H1 (cell line): ENCODE measurements at places on chromosomes 2 and 18. TPM values are rescaled to one million over a fixed set of nuclear protein-coding genes. Genes with fewer than 3 reads are reported as not detected.

Gene CWC22
- total RNA-seq = 30.2 and 34.0 TPM in 2 replicates

Gene MTX2
- 32.9 and 33.5 TPM in 2 replicates for total RNA-seq

DNA sequence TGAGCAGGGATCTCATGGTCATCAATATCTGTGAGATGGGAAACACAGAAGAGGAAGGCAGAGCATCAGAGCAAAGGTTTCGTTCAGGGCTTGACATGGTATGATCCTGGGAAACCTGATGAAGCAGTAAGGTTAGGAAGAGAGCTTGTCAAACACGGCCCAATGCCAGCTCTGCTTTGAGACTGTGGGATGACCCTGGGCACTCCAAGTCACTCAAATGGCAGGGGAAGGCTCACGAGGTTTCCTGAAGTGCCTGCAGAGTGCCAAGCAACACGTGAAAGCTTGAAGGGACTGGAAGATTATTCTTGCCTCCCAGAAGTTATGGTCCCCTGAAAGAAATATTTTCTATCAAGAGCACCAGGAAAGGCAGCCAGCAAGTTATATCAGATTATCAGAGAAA is 6.5 kb downstream of the MCFD2 start:
- H3K27ac ChIP-seq = no peak overlapping the region

DNA sequence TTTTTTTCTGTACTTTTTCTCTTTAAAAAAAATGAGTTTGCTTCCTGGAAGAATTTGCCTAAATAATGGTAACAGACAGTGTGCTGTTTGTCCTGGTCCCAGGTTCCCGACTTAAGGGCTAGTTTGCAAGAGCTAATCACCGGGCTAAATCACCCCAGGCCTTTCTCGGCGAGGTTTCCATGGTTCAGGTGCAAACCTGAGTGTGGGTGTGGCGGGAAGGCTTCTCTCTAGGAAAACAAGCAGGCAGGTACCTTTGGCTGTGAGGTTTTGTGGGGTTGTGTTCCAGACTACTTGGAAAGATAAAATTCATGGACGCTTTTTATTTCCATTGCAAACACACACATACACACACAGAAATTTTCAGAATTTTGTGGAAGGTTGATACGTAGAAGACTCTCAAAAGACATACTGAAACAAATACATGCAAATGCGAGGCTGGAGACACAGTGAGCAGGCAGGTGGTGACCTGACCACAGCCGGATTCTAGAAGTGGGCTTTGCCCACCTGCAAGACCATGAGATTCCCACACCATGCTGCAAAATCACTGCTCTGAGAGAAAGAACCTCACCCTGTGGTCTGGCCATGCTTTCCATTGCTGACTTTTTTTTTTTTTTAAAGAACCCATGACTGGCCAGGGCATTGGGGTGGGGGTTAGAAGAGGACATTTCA is 815 bp downstream of the CNDP1 start:
- H3K27me3 ChIP-seq = no peaks in the 10 kb centered on the region
- no peak overlapping the region for H3K27ac ChIP-seq
- H3K4me1 ChIP-seq = no peaks in the 10 kb centered on the region; the same call in 1 of the 2 replicates

DNA sequence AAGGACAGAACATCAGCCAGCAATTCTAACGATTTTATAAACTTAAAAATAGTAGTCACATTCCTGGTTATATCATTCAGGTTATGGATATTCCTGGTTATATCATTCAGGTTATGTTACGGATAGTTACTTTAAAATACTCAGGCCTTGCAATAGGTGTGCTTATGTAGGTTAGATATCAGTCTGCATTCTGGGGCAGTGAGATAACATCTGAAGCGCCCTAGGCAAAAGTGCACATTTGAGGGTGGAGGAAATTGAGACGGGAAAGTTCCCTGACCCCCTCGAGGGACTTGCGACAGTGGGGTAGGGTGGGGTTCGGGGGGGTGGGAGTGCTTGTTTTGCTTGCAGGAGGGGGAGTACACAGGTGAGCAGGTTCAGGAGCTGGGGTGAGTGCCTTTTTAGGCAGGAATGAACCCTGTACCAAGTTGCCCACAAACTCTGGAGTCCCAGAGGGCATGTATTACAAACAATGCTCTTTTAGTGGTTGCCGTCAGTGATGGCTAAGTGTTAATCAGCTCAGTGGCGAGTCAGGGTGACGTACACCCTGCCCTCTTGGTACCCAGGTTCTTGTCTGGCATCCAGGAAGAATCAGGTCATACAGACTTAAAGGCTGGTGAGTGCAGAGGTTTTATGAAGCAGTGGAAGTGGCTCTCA is 31.8 kb downstream of the CREG2 start:
- H3K27ac ChIP-seq = no peak overlapping the region
- peaks cover 6% of the 10 kb centered on the region; the same call in 1 of the 2 replicates for H3K4me1 ChIP-seq
- no peak for DNase-seq
- no peak overlapping the region for H3K4me3 ChIP-seq
- no peaks in the 10 kb centered on the region for H3K36me3 ChIP-seq

Gene CNGA3
- total RNA-seq = not detected in 2 replicates

DNA sequence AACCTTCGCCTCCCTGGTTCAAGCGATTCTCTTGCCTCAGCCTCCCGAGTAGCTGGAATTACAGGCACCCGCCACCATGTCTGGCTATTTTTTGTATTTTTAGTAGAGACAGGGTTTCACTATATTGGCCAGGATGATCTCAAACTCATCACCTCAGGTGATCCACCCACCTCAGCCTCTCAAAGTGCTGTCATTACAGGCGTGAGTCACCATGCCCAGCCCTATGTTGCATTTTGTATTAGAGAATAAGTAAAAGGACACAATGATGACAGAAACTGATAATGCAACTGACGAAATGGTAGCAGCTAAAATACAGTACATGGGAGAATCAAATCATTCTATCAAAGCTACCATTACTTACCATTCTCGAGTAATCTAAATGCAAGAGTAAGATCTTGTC is 276.7 kb downstream of the DSEL start:
- no peak for DNase-seq
- H3K4me1 ChIP-seq = no peaks in the 10 kb centered on the region
- no peaks in the 10 kb centered on the region for H3K27me3 ChIP-seq
- H3K27ac ChIP-seq = no peak overlapping the region
- H3K36me3 ChIP-seq = no peaks in the 10 kb centered on the region

- no peaks in the 10 kb centered on the region for H3K4me1 ChIP-seq
- no peak for DNase-seq
- H3K36me3 ChIP-seq = no peaks in the 10 kb centered on the region
- H3K27ac ChIP-seq = no peak overlapping the region
These were observed 394.3 kb downstream of the CMPK2 start for GRCh38 chr2:6471419-6471818.

GRCh38 chr18:10755855-10756254 is 230.0 kb downstream of the NAPG start:
- H3K27me3 ChIP-seq = no peaks in the 10 kb centered on the region
- H3K4me1 ChIP-seq = no peaks in the 10 kb centered on the region
- no peaks in the 10 kb centered on the region; the same call in 1 of the 2 replicates for H3K36me3 ChIP-seq
- DNase-seq = no peak
- no peak overlapping the region for H3K4me3 ChIP-seq

Gene SLC19A3
- total RNA-seq = 5.9 and 9.8 TPM in 2 replicates

- H3K36me3 ChIP-seq = no peaks in the 10 kb centered on the region
- no peak overlapping the region for H3K4me3 ChIP-seq
- H3K27me3 ChIP-seq = no peaks in the 10 kb centered on the region
- no peak overlapping the region for H3K27ac ChIP-seq
These were observed 226.9 kb upstream of the THSD7B start for GRCh38 chr2:136538489-136538888.

- no peaks in the 10 kb centered on the region for H3K4me1 ChIP-seq
- no peaks in the 10 kb centered on the region for H3K27me3 ChIP-seq
- no peak overlapping the region for H3K4me3 ChIP-seq
- H3K36me3 ChIP-seq = no peaks in the 10 kb centered on the region
- DNase-seq = no peak
- H3K27ac ChIP-seq = no peak overlapping the region
These were observed 90.2 kb upstream of the TMEM18 start for GRCh38 chr2:767440-767839.

DNA sequence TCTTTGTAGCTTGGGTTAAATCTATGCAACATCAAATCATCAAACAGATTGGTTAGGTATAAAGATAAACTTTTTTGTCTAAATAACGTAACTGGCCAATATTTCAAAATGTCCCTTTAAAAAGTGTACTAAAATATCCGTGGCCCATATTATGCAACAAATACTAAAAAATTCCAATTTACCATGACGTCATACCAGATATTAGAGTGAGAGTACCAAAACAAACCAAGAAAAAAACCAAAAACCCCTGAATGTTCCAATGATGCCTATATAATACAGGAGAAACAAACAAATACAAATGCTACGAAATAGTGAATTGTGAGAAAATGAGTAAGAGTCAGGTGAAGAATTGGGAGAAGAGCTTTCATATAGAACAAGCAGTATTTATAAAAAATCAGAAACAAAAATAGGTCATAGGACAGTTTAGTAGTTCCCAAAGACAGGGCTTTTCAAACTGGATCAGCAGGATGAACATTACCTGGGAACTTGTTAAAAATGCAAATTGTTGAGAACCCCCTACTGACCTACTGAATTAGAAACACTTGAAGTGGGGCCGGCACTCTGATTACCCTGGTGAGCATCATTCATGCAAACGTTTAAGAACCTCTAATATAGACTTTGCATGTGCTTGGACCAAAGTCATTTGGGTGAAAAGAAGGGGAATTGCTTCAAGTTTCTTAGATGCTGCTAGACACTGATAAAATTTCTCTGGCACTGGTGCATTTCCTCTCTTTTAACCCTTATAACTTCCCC is 753.7 kb downstream of the DSC3 start:
- H3K27ac ChIP-seq = no peak overlapping the region
- no peak overlapping the region for H3K4me3 ChIP-seq
- no peak for DNase-seq
- peaks cover 2% of the 10 kb centered on the region; the same call in 1 of the 2 replicates for H3K4me1 ChIP-seq
- no peaks in the 10 kb centered on the region for H3K27me3 ChIP-seq
- H3K36me3 ChIP-seq = no peaks in the 10 kb centered on the region

Gene DSEL
- 20.6 and 22.8 TPM in 2 replicates for total RNA-seq

Gene XRCC5
- total RNA-seq = 597 and 644 TPM in 2 replicates

Gene DDX18
- total RNA-seq = 111 and 119 TPM in 2 replicates

- no peaks in the 10 kb centered on the region for H3K36me3 ChIP-seq
- peaks cover 3% of the 10 kb centered on the region; the same call in 1 of the 2 replicates for H3K4me1 ChIP-seq
These were observed 13.3 kb upstream of the DYM start for GRCh38 chr18:49473721-49474120.

Gene IL1A
- total RNA-seq = 0.34 and 0.74 TPM in 2 replicates

Gene ACVR1C
- total RNA-seq = 0.40 and 0.52 TPM in 2 replicates

DNA sequence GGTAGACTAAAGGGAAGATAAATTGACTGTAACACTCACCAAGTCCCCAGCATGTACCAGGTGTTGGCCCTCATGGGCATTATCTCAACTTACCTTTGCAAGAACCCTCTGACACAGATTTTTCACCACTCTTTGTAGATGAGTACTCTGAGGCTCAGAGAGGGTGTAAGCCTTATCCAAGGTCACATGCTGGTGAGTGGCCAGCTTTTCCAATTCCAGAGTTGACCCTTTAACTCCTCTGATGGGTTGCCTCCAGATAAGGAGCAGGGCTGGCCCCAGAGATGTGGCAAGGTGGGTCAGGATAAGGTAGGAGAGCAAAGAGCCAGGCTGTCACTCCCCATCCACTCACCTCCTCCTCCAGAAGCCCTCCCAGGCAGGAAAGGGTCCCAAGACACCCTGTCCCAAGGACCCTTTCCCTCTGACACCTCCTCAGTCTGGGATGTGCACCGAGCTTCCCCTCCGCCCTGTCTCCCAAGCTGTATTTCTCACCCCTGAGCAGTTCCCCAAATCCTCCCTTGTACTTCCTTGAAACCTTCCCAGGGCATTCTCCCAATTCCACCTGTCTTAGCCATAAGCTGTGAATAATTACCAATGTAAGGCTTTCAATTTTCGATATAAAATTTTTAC is 165.9 kb downstream of the ZFP36L2 start:
- no peak for DNase-seq
- H3K4me3 ChIP-seq = no peak overlapping the region
- no peaks in the 10 kb centered on the region for H3K36me3 ChIP-seq
- H3K27me3 ChIP-seq = no peaks in the 10 kb centered on the region
- H3K4me1 ChIP-seq = peaks cover 15% of the 10 kb centered on the region

Gene METTL4
- 10.6 and 11.5 TPM in 2 replicates for total RNA-seq

GRCh38 chr2:20023688-20024087 is 11.2 kb upstream of the MATN3 start:
- no peaks in the 10 kb centered on the region for H3K27me3 ChIP-seq
- peaks cover 5% of the 10 kb centered on the region; the same call in 1 of the 2 replicates for H3K36me3 ChIP-seq
- no peak overlapping the region for H3K4me3 ChIP-seq
- H3K27ac ChIP-seq = no peak overlapping the region

- H3K27me3 ChIP-seq = no peaks in the 10 kb centered on the region
- no peak overlapping the region for H3K27ac ChIP-seq
- no peak overlapping the region for H3K4me3 ChIP-seq
- peaks cover 7% of the 10 kb centered on the region; the same call in 1 of the 2 replicates for H3K36me3 ChIP-seq
- no peaks in the 10 kb centered on the region for H3K4me1 ChIP-seq
These were observed 188.5 kb downstream of the EIPR1 start for GRCh38 chr2:3189076-3189591.

Gene KIF5C
- total RNA-seq = 58.1 and 66.4 TPM in 2 replicates

Gene BOLL
- total RNA-seq = not detected in 2 replicates

DNA sequence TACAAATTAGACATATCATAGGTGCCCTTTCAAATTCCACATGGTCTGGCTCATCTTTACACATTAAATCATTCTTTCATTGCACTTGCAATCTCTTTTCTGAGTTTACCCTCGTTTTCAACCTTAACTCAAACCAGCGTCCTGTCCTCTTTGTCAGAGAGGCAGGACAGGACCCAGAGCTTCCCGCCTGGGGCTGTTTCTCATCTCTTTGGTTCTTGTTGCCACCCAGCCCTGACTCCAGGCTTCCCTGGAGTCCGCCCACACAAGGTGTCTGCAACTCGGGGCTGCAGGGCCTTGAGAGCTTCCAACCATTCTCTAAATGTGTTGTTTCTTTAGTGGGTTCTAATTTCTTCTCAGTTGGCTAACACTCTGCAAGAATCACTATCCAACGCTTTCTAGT is 24.4 kb downstream of the RBMS1 start:
- DNase-seq = no peak
- no peak overlapping the region for H3K4me3 ChIP-seq
- no peaks in the 10 kb centered on the region; the same call in 1 of the 2 replicates for H3K4me1 ChIP-seq
- no peak overlapping the region for H3K27ac ChIP-seq

- H3K36me3 ChIP-seq = no peaks in the 10 kb centered on the region
- H3K27ac ChIP-seq = no peak overlapping the region
- H3K4me3 ChIP-seq = no peak overlapping the region
- peaks cover 7% of the 10 kb centered on the region for H3K4me1 ChIP-seq
- H3K27me3 ChIP-seq = no peaks in the 10 kb centered on the region
These were observed 7.4 kb downstream of the SOCS6 start for GRCh38 chr18:70296289-70296688.

DNA sequence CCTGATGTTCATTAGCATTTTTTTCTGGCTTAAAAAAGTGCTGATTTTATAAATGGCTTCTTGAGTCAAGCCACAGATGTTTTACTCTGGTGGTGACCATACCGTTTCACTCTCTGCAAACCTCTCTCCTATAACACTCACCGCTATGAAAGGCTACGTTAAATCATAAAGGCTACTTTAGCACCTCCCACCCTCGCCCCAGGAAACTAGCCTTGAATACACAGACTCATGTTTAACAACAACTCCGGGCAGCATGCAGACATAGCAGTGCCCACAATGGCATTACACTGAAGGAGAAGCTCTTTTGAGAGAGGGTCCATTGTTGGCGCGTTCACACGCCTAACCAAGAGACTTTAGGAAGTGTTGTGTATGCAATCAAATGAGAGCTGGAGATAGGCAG is 5.6 kb downstream of the MYT1L start:
- no peaks in the 10 kb centered on the region for H3K36me3 ChIP-seq
- no peaks in the 10 kb centered on the region for H3K27me3 ChIP-seq
- no peak for DNase-seq
- H3K4me1 ChIP-seq = peaks cover 2% of the 10 kb centered on the region; the same call in 1 of the 2 replicates
- no peak overlapping the region for H3K4me3 ChIP-seq

GRCh38 chr2:223580951-223581350 is 21.2 kb downstream of the SCG2 start:
- no peak for DNase-seq
- H3K36me3 ChIP-seq = no peaks in the 10 kb centered on the region
